ENCODE measurements at places on chromosomes 11 and 22.

DNA sequence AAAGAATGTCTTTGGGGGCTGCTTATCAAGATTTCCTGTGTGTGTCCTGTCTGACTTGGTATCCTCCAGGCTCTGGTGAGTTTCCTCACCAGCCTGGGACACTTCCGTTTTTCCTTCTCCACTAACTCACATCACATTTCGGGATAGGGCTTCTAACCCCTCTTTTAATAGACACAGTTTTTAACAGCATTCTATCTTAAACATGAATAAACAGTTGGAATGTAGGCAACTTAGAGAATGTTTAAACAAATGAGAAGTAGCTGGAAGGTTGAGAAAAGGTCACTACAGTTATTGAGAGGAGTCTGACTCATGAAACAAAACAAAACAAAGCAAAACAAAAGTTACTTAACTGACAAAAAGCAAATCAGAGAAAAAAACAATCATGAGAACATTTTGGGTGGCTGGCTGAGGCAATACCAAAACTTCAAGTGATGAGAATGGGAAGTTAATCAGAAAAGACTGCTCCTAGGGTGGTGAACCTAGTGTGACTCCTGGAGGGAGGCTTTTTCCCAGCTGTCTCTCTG, 64.7 kb upstream of the CTSC start:
- no peak for DNase-seq

- DNase-seq, result no peak
Measured at GRCh38 chr11:125320347-125321076, 156.0 kb downstream of the PKNOX2 start.

GRCh38 chr22:36104988-36105387, 55.6 kb downstream of the APOL3 start:
- no peak for DNase-seq

GRCh38 chr11:90699791-90700400, 477.0 kb upstream of the CHORDC1 start:
- no peak for DNase-seq

All from CMK (cell line).